CD8-positive, alpha-beta memory T cell (primary cell): ENCODE measurements at places on chromosomes 1 and 21. TPM values are rescaled to one million over a fixed set of nuclear protein-coding genes. Genes with fewer than 3 reads are reported as not detected.

Gene RNU1-4
- not detected for polyA plus RNA-seq

Gene LAMB3
- polyA plus RNA-seq = 0.28 TPM

Gene HES3
- not detected for polyA plus RNA-seq

Gene KRTAP21-2
- polyA plus RNA-seq = not detected

Gene CLCA1
- not detected for polyA plus RNA-seq

Gene RAVER2
- polyA plus RNA-seq = 1.5 TPM

Gene DNAH14
- polyA plus RNA-seq = not detected

- no peak for DNase-seq
These were observed 29.4 kb downstream of the PALMD start for GRCh38 chr1:99675292-99675691.

DNA sequence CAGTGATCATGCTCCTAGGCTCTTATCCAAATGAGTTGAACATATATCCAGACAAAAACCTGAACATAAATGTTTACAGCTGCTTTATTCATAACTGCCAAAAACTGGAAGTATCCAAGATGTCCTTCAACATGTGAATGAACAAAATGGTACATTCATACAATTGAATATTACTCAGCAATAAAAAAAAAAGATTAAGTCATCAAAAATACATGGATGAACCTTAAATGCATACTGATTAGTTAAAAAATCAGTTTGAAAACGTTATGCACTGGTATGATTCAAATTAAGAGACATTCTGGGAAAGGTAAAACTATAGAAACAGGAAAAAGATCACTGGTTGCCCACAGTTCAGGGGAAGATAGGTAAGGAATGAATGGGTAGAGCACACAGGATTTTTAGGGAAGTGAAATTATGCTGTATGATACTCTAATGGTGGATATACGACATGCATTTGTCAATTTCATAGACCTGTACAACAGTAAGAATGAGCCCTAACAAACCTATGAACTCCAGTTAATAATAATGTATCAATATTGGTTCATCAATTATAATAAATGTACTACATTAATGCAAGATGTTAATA, 3.1 kb downstream of the LRRC40 start:
- no peak for DNase-seq

DNA sequence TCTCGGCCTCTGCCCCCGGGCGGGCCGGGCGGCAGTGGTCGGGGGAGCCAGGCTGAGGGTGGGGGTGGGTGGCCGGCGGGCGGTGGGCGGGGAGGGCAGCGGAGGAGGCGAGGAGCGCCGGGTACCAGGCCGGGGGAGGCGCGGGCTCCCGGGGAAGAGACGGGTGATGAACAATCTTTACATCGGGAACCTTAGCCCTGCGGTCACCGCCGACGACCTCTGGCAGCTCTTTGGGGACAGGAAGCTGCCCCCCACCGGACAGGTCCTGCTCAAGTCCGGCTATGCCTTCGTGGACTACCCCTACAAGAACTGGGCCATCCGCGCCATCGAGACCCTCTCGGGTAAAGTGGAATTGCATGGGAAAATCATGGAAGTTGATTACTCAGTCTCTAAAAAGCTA, 112.5 kb downstream of the NBPF12 start:
- no peak for DNase-seq

- DNase-seq = no peak
These were observed 38.7 kb downstream of the DSTYK start for GRCh38 chr1:205172729-205173366.

DNA sequence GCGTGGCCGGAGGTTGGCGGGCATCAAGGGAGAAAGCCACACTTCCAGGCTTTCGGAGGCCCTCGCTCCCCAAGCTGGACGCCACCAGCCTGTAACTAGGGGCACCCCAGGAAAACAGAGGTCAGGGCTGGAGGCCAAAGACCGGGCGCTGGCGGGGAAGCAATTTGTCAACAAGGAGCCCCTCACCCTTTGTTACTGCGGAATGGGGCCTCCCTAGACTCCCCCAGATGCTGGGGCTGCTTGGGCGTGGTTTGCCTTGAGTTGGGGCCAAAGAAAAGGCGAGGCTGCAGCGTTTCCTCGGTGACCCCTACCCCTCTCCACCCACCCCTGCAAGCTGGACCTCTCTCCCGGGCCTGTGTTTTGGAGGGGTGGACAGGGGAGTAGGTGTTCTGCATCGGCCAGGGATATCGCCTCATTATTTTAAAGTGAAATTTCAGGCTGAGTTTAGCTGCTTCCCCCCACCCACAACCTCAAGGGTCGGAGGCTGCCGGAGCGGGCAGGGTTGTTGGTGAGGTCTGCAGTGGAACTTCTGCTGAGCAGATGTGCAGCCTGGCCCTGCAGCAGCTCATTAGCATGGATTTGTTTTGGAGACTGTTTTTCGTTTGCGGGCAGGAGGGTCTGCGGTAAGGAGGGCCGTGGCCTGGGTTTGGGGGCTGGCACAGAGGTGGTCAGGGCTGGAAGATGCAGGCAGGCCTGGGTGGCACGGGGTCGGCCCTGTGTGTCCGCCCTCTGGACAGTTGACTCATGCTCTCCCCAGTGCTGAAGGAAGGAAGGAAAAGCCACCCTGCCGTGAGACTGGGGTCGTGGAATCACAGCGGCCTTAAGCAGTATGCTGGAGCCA, 1.5 kb downstream of the NBL1 start:
- DNase-seq = no peak

- no peak for DNase-seq
These were observed 25.3 kb downstream of the MPZL1 start for GRCh38 chr1:167746988-167747655.

DNA sequence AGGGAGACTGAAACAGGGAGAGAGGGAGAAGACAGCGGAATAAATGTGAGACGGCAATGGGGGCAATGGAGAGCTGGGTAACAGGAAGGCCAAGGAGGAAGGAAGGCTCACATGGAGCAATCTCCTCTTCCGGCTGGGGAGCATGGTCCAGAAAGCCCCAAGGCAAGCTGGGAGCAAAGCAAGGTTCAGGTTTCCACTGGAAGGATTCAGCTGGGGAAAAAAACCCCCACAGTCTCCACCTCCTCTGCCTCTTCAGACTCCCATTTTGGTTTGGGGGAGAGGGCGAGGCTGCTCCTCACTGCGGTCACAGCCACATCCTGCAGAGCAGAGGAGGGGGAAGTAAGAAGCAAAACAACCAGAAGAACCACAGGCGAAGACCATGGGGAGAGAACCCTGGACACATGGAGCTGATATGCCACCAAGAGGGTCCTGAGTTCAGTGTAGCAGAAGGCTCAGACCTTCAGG, 650 bp downstream of the TNFAIP8L2 start:
- DNase-seq = peak; percentile 59

GRCh38 chr1:247421074-247421473, 5.1 kb downstream of the NLRP3 start:
- DNase-seq = no peak

- DNase-seq = no peak
These were observed 90.9 kb downstream of the GIPC2 start for GRCh38 chr1:78136680-78137079.

- no peak for DNase-seq
These were observed 223.9 kb downstream of the PLPP3 start for GRCh38 chr1:56355422-56355821.

DNA sequence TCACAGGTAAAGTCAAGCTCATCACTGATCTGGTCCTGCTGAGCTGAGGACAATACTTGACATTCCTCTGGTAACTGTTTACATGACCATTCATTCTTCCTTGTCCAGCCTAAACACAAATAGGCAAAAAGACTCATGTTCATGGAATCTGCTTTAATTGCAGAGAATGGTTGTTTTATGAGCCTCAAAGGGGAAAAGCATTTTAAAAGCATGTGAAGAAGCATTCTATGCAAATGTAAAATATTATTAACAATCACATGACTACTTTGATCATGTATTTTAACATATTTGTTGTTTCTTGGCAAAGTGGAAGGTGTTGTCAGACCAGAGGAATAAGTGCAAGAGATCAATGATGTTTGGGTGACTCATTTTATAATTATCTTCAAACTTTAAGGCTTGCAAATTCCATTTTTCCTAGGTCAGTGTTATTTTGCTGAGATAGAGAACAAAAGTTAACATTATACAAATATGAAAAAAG, 133.7 kb downstream of the RUNX1 start:
- no peak for DNase-seq

- no peak for DNase-seq
These were observed 157.6 kb downstream of the PGBD5 start for GRCh38 chr1:230268371-230269170.

DNA sequence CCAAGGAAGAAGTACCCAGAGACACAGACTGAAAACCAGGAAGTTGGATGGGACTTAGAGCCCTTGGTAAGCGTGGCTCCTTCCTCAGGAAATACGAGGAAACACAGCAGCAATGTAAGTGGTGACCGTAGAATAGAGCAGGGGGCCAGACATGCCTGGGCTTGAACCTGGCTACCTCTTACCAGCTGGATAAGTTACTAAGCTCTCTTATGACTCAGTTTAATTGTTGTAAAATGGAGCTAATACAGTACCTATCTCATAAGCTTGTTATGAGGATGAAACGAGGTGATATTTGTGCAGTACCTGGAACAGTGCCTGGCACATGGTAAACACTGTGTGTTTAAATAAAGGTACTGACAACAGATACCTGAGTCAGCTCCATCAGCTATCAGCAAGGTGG, 19.2 kb downstream of the EBNA1BP2 start:
- no peak for DNase-seq

DNA sequence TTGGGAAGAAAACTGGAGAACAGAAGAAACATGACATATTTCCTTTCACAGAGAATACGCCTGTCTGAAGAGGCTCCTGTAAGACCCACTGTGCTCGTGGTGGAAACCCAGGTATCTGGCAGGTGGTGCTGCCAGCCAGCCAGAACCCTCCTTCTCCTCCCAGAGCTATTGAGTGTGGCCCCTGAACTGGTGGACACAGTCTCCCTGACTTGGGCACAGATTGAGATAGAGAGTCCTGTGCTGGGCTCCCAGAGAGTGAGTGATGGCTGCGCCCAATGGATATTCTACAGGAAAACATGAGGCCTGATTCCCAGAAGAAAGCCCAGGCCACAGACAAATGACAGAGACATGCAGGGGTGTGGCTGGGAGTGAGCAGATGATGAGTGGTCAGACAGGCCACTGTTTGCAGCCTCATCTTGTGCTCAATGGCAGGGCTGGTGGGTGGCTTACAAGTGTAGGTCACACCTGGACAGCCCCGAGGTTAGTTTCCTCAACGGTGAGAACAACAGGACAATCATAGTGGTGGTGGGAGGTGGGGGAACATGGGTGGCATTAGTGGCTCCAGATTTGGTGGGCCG, 127.9 kb downstream of the PTPRU start:
- DNase-seq = no peak

- no peak for DNase-seq
These were observed 21.9 kb upstream of the LBR start for GRCh38 chr1:225449774-225450173.

GRCh38 chr1:242083742-242084141, 84.8 kb upstream of the MAP1LC3C start:
- no peak for DNase-seq

- DNase-seq = no peak
These were observed 106.1 kb downstream of the SEC16B start for GRCh38 chr1:177863796-177864195.

DNA sequence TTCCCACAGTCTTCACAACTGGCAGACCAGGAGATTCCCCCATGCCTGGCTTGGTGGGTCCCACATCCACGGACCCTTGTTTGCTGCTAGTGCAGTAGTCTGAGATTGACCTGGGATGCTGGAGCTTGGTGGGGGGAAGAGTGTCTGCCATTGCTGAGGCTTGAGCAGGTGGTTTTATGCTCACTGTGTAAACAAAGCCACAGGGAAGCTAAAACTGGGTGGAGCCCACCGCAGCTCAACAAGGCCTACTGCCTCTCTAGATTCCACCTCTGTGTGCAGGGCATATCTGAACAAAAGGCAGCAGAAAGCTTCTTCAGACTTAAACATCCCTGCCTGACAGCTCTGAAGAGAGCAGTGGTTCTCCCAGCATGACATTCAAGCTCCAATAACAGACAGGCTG, 177.3 kb upstream of the ETV3 start:
- DNase-seq = no peak

DNA sequence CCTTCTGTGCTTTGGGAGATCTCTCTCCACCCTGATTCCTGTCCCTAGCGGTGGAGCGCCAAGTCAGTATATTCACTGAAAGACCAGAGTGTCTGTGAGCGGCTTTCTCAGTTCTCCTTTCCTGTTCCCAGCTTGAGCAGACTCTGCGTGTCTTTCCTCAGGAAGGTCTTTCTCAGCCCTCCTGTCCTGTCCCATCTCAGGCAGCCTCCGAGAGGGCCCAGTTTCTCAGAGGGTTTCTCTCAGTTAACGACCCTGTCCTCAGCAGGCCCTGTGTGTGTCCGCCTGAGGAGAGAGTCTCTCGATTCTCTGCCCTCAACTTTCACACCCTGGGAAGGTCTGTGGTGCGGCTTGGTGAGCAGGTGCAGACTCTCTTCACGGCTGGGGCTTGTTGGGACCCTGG, 34.0 kb upstream of the CHIT1 start:
- no peak for DNase-seq

- DNase-seq = no peak
These were observed 29.6 kb upstream of the RGS16 start for GRCh38 chr1:182633657-182634281.

DNA sequence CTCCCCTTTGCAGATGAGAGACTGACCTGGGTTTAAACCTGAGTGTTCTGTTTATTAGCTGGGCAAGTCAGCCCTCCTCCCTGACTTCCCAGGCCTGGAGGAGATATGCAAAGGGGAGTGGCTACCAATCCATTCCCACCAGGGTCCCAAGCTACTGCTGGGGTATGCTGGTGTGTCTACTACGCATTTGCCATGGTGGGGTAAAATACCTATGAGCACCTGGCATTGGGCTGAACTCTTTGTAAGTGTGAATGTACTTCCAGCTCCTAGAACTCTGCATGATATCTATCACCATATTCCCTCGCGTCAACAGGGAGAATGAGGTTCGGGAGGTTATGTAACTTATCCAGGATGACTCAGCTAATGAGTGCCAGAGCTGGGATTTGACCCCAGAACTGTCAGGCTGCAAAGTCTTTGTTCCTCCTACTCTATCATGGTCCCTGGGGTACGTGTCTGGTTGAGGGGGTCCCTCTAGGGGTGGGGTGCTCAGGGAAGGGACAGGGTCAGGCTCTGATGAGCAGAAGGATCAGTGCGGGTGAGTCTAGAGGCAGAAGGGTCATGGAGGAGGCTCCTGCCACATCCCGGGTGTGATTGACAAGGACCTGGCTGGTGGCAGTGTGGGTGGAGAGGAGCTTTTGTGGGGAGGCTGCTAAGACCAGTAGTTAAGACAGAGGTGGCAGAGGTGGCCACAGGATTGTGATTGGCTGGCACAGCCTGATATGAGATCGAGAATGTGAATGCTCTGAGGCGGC, 16.7 kb downstream of the AMPD2 start:
- no peak for DNase-seq
